Posterior vena cava (tissue), 2 donors: ENCODE measurements at places on chromosomes 11 and 22. TPM values are rescaled to one million over a fixed set of nuclear protein-coding genes. Genes with fewer than 3 reads are reported as not detected.

The DDIAS gene
- total RNA-seq, result 0.86 TPM

The IRAG1 gene
- 348 TPM for total RNA-seq

The CST6 gene
- total RNA-seq, result 0.56 TPM

The OR8H2 gene
- total RNA-seq, result not detected

The NEFH gene
- 0.33 TPM for total RNA-seq

The NRIP3 gene
- total RNA-seq, result 3.1 TPM

The RIMBP3B gene
- 0.42 TPM for total RNA-seq

The CHST1 gene
- total RNA-seq, result 5.2 TPM

The TMEM121B gene
- total RNA-seq, result 0.38 TPM

The CARD10 gene
- total RNA-seq, result 7.8 TPM
